ENCODE measurements at places on chromosomes 12 and 14.

DNA sequence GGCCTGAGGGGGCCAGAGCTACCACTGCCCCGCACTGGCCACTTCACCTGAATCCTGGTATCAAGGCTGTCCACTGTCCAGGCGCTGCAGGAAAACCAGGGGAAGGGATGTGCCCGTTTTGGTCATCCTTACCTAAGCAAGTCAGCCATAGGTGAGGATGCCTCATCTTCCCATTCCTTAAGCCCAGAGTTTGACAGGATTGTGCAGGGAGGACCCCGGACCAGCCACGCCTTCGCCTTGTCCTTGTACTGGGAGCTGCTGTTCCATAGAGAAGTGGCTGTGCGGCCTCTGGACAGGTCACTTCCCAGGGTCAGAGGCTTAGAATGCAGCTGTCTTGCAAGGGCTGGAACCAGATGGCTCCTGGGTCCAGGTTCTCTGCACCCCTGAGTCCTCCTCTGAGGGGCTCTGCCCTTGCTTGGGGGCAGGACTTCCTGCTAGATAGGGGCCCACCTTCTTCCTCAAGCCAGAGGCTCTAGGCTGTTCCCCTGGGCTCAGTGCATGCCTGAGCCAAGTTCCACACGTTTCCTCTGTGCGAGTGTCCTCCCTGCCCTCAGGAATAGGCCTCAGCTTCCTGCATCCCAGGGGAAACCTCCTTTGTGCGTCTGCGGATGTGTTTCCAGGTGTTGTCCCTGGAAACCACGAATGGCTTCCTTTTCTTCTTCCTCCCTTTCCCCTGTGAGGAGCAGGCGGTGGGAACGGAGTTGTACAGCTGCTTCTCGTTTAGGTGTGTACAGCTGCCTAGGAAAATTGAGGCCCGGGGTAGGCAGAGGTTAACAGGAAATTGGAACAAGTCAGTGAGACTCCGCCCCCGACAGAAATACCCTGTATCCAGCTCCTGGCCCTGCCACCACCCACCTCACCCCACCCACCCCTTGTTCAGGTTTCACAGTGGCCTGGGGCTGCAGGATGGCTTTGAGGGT, 54.3 kb upstream of the RIN3 start:
- DNase-seq, result no peak

DNA sequence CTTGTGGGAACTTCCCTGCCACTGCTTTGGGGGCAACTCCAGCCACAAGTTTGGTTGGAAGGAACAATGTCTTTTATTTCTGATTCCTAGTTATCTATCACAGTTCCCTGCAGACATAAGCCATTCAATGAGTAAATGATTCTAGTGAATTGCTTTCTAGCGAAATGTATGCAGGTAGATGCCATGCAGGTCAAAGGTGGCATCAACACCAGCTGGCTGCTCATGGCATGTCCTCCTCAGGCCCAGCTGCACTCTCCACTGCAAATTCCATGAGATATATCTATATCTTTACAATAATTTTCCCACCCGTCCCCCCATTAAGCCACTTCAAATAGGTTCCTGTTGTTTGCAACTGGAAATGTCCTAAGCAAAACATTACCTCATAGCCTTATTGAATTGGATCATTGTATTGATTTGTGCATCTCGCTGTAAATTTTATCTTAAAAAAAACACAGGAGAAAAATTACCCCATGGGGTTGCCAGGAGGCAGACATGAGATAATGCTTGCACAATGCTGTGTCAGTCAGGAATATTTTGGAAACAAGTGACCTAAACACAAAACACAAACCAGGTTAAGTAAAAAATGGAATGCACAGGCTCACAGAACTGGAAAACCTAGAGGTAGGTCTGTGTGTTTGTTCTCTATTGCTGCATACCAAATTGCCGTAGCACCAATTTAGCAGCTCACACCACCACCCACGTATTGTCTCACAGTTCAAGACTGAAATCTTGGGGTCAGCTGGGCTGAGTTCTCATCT, 32.8 kb upstream of the TXNRD1 start:
- no peak for DNase-seq

GRCh38 chr12:45743247-45743646, 13.7 kb downstream of the ARID2 start:
- no peak for DNase-seq

DNA sequence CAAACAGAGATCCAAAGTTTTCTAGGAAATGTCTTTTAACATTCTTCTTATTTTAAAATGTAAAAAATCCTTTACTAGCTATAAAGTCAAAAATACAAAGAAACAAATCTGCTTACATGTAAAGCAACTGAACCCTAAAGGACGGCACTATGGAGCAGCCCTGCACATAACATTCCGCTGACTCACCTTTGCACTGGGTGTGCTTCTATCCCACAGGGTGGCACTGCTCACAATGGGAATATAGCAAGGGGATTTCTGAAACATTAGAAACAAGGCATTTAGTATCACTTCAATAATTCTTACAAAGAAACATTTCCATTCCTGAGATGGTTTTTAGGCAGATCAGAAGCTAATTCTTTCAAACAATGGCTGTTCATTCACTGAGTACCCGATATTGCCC, 94.3 kb downstream of the C12orf42 start:
- DNase-seq, result no peak

GRCh38 chr14:75201087-75201486, 24.7 kb upstream of the TMED10 start:
- DNase-seq, result no peak

DNA sequence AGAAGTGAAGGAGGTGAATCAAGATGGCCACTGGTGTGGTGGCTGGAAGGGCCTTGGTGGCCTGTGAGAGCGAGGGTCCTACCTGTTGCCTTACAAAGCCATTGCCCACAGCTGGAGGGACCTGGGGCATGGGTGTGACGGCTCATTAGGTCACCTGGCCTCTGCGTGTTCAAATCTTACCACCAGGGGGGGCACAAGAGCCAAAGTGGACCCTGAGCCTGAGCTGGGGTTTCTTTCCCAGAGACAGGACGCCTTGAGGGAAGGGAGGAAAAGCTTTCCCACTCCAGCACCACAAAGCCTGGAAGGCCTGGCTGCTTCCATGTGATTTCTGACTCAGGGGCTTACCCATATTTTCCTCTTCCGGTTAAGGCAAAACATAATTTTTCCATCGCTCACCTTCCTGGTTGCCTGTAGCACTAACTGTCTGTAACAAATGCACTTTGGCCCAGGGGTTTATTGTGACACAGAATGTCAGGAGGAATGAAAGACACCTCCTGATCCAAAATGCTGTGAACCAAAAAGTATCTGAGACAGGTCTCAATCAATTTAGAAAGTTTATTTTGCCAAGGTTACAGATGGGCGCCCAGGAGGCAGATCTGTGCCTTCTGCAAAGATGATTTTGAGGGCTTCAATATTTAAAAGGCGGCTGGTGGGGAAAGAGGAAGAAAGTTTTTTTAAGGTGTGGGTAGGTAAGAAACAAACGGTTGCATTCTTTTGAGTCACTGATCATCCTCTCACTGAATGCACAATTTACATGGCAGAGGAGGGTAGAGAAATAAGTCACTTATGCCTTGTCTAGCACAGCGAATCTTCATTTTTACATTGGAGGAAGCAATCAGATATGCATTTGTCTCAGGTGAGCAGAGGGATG, 4.3 kb upstream of the CD9 start:
- peak; percentile 46 for DNase-seq

DNA sequence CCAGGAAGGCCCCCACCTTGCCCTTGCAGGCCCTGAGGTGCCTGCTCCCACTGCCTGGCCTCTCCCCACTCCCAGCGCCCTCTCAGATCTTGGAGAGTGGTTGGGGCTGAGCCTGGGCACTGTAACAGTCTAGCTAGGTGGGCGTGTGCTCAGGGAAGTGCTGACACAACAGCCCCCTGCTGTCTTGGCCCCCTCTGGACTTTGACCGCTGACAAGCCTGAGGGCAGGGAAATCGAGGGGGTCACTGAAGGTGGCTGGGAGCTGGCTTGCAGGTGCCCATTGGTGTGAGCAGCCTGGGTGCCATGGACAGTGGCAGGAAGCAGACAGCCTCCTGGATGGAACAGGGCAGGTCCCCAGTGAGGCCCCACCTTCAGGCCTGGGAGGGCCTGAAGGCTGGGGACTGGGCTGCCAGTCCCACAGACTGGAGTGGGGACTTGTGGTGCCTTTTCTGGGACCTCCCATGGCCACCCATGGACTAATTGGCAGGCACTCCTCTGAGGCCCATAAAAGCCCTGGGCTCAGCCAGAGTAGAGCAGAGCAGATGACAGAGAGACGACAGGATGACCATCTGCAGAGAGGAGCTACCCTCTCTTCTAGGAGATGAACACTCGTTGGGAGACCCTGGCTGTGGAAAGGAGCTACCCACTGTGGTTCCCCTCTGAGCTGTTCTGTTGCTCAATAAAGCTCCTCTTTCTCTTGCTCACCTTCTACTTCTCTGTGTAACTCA, 158.6 kb upstream of the SLC38A2 start:
- DNase-seq, result no peak

GRCh38 chr12:115798309-115798917, 479.1 kb downstream of the MED13L start:
- no peak for DNase-seq

Measured in MV-4-11 (cell line).